ENCODE measurements at places on chromosomes 4 and X.

DNA sequence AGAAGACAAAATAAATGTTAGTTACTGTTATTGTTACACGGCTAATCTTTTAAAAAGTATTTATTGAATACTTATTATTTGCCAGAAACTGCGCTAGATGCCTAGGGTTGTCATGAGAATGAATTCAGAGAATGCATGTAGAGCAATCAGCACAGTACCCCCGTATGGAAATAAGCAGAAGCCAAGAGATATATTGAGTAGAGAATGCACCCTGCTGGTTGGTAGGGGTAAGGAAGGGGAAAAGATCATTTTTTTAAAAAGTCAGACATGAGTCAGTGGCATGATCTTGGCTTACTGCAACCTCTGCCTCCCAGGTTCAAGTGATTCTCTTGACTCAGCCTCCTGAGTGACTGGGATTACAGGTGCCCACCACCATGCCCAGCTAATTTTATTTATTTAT is 13.1 kb upstream of the DRP2 start:
- no peak for DNase-seq

DNA sequence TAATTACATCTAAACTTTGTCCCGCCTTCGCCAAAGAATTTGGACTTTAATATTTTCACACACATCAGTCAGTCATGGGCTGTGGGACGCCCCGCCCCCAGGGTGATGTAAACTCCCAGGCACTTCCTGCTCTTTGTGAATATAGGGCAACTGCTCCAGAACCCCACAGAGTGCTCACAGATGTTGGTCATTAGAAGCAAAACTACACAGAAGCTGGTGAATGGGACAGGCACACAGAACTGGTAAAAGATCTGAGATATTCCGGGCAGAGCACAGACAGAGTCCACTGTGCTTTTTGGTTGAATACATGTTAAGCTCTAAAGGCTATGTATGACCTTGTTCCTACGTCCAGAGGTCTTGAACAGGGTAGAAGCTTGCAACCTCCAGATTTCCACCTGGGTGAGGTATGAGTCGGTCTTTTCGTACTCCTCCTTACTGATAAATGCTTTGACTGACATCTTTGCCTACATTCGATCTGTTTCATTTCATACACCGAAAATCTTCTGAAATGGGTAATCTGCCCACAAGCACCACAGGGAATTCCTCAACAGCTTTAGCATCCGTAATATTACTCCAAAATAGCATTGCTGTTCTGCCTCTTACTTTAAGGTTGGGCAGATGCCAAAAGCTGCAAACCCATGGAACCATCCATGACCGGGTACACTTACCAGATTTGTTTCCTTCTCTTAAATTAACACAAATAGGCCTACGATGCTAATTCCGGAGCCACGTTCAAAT is 144.6 kb downstream of the AMELX start:
- no peak for DNase-seq

GRCh38 chr4:120692964-120693363 is 229.6 kb downstream of the PRDM5 start:
- no peak for DNase-seq

DNA sequence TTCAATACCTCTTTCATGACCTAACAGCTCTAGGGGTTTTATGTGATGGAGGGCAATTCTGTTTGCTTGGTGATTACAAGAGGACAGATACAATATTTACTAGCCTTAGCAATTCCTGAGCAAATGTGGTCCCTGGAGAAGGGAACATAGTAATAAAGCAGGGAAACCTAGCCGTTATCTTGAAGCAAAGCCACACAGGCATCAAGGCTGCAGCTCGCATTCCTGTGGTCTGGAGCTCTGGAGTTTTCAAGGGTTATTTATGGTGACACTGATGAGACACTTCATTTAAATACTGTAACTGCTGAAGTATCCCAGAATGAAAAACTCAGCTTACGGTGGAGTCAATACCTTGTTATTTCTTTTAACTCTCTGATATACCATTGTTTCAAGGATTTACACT is 66.8 kb downstream of the AFF2 start:
- DNase-seq, result no peak

DNA sequence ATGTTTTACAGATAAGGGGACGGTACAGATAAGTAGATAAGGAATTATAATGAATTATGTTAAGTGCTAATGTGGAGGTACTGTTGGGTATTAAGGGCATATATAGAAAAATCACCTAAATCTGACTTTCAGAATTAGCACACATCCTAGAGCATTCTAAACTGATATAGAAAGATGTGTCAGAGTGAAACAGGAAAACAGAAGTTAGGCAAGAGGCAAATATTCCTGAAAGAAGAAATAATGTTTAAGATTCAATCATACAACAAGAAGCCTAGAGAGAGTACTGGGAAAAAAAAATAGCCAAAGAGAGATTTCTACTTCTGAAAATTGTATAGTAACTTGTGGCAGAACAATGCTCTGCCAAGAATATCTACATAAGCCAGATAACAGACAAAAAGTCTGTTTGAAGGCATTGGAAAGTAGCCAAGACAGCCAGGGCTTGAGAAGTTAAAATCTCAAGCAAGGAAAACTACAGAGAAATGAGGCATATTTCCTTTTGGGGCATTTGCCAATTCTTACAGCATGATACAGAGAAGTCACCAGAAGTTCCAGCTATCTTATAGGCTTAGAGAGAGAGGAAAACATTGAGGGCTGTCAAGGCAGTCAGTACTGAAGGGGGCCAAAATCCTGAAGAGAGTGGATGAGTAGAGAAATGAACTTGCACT is 646.0 kb downstream of the RPA4 start:
- DNase-seq, result no peak

- DNase-seq, result no peak
These were observed 194.0 kb downstream of the COX18 start for GRCh38 chr4:72875545-72875944.

DNA sequence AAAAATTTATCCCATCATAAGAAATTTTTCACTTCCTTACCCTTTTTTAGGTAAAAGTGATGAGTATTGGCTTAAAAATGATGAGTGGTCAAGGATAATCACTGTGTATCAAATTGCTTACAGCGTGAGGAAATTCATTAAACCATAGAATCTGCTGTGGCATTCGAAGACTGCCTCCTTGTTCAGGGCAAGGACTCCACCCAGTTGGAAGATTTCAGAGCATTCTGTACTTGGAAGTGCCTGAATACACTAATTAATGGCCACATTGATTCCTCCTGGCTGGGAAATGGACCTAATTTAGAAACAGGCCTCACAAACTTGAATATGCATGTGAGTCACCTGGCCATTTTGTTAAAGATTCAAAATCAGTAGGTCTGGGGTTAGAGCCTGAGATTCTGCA is 83.2 kb downstream of the HHIP start:
- DNase-seq, result no peak

- no peak for DNase-seq
These were observed 489.7 kb downstream of the PCDH10 start for GRCh38 chr4:133638751-133639150.

DNA sequence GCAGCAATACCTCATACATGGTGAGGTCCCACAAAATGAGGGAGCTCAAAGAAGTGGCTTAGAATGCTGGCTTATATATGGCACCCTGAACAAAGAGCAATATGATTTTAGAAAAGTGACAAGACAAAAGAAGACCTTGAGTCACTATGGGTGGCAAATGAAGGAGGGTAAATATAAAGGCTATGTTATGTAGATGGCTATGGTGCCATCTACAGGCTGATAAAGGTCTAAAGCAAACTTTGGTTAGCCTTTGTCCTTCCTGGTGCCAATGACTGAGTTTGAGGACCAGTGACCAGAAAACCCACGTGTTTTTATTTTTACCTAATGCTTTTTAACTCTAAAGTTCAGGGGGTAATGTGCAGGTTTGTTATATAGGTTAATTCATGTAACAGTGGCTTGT is 151.8 kb downstream of the CCNG2 start:
- no peak for DNase-seq

DNA sequence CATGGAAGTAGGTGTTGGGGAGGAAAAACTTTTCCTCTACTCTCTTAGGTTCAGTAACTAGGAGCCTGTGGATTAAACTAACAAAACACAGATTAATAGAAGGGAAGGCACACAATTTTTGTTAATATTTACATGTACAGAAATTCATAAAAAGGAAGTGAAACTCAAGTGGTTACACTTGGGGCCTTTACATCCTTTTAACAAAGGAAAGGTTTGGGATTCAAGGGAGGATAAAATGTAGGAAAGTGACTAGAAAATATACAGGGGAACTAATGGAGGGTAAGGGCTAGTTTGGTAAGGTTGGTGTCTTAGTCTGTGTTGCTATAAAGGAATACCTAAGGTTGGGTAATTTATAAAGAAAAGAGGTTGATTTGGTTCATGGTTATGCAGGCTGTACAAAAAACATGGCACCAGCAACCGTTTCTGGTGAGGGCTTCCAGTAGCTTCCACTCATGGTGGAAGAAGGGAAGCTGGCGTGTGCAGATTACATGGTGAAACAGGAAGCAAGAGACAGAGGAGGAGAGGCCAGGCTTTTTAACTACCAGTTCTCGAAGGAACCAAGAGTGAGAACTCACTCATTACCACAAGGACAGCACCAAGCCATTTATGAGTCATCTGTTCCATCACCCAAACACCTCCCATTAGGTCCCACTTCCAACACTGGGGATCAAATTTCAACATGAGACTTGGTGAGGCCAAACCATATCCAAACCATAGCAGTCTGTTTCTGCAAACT is 124.4 kb downstream of the CHRDL1 start:
- DNase-seq, result no peak

- DNase-seq, result no peak
These were observed 12.8 kb upstream of the NSUN7 start for GRCh38 chr4:40736910-40737309.

DNA sequence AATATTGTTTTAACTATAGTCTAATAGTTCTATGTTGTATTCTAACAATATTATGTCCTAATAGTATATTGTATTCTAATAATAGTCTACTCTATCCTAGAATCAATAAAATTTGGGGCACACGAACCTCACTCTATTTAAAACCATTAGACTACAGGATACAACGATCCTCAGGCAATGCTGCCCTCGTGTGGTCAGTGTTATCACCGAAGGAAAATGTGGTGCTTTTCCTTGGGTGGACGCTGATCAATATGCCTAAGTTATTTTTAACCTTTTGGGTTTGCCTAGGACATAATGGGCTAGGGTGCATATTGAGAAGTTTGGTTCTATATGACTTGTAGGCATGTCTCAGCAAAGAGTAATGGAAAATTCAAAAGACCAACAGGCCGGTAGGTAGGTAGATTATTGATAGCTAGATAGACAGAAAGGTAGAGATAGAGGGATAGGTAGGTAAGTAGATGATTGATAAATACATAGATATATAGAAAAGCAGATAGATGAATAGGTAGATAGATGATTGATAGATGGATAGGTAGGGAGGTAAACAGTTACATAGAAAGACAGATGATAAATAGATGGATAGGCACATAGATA is 75.1 kb downstream of the PRKX start:
- DNase-seq, result peak; percentile 33

GRCh38 chr4:163613383-163613782 is 118.9 kb downstream of the TMA16 start:
- no peak for DNase-seq

DNA sequence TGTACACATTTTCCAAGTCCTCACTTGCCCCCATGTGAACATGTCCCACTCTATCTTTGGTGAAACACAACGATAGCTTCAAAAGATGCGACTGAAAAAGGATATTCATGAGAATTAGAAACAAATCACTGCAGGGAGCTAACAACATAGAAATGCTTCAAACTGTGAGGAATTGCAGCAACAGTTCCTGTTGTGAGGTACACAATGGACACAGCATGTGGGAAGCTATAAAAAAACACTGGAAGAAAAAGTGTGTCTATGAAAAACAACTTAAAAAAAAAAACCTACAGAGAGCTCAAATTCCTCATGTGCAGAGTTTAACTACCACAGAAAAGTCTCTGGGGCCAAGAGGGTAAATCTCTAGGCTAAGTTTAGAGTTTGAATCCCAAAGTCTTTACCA is 51.6 kb upstream of the BLTP1 start:
- DNase-seq, result no peak

All from activated CD4-positive, alpha-beta T cell treated with anti-CD3 and anti-CD28 coated beads, Interleukin-2, amount 50 U/mL, for 48 hours (primary cell).